ENCODE measurements at places on chromosomes 3 and 15.
A peak's percentile ranks its signal among the peaks of the same experiment; 100 is the strongest.

GRCh38 chr3:186991470-186991869 lies 61.1 kb downstream of the ST6GAL1 start:
- no peak for DNase-seq

DNA sequence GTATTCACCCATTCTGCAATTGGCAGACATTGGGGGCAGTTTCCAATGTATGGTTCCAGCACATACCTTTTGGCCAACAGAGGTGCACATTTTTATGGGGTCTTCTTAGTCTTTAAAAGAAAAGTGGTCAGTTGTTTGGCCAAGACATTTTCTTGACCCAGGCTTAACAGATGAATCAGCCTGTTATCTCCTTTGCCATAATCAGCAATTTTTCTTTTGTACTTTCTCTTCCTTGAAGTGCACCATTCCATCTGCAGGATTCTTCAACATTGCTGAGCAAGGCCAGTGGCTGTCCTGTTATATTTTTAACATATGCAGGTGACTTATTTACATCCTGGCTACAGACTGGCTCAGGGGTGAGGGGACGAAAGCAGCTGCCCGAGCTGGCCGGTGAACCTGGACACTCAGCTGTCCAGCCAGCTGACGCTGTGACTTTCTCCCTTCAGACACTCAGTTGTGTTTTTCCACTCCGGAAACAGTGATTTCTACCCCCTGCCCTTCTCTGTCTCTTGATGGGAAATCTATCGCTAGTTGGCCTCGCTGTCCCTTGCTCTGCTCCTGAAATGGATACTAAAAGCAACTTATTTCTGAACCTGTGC lies 96.5 kb upstream of the TNFAIP8L3 start:
- no peak for DNase-seq

DNA sequence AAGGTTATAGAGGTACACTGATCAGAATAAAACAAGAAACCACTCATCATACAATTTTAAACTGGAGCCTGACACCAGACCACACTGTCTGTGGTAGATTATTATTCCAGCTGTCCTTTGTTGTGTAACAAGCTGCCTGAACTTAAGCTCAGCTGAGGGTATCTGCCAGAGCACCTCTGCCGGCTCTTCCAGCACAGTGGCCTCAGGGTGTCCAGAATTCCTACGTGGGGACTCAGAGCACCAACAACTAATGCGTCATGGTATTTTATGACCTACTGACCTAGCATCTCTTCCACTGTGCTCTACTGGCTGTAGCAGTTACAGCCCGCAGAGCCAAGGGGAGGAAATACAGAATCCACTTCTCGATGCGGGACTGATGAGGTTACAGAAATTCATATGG lies 15.6 kb upstream of the RAF1 start:
- DNase-seq: no peak

- no peak for DNase-seq
Measured at GRCh38 chr15:80587007-80587406, 108.1 kb upstream of the ABHD17C start.

DNA sequence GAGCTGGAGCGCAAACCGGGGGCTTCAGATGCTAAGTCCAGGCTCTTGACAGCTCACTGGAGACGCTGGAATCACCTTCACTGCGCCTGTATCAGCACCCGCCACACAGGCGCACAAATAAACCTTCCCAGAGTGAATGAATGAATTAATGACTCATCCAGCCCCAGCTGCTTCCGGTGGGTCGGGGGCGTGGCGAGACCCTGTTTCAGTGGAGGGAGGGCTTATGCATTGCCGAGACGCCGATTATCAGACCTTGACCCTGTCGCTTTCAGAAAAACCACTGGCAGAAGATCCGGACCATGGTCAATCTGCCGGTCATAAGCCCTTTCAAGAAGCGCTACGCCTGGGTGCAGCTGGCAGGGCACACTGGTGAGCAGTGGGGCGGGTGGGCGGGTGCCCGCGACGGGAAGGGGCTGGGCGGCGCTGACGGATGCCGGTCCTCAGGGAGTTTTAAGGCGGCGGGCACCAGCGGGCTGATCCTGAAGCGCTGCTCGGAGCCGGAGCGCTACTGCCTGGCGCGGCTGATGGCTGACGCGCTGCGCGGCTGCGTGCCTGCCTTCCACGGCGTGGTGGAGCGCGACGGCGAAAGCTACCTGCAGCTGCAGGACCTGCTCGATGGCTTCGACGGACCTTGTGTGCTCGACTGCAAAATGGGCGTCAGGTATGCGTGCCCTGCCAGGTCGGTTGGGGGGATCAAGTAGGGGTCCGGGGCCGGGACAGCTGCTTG lies 7.7 kb downstream of the ITPKA start:
- no peak for DNase-seq

DNA sequence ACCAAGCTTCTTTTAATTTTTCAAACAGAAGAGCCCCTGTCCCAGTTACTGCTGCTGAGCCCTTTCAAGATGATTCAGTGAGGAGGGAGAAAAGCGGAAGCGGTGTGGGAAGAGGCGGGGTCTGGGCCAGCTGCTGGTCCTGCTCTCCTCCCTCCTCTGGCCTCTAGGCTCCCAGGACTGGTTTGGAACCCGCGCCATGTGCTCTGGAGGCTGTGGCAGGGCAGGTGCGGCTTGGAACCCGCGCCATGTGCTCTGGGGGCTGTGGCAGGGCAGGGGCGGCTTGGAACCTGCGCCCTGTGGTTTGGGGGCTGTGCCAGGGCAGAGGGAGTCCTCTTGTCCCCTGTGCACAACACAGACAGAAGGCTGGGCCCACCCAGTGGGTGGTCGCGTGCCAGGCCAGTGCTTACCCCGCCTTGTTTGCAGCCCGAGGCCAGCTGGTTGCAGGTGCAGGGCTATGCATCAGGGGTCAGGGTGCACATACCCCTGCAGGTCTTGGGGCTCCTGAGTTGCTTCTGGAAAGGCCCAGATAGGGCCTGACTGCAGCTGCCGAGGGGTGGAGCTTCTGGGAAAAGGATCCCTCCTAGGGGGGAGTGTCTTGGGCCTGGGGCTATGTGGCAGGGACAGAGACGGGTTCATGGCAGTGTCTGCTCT lies 12.2 kb downstream of the ALG1L2 start:
- DNase-seq: no peak

- DNase-seq: no peak
Measured at GRCh38 chr15:85598718-85599398, 195.9 kb downstream of the KLHL25 start.

DNA sequence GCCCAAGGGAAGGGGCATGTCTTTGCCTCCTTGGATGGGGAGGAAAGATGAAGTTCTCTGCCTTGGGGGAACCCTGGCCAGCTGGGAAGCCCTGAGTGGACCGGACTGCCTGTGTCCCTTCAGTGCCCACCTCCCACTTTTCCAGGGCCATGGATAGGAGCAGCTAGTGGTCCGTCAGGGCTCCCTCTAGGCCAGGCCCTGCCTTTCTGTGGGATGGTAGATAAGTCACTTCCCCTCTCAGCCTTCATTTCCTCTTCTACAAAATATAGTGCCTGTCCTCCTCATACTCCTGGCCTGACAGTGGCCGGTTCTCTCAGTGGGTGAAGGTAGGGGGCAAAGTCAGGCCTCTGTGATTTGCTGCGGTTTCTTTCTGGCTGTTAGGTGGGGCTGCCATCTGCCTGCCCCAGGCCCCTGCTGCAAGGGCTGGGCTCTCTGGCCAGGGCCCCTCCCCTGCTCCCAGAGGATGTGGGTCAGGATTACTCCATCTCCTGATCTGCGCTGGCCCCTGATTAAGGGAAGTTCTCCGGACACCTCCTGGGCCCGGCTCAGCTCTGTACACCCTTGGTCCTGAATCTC lies 1.4 kb downstream of the PLEKHO2 start:
- peak; percentile 87 for DNase-seq

Data from WERI-Rb-1 (cell line).